Sigmoid colon (tissue), 7 donors: ENCODE measurements at places on chromosomes 5 and 9. TPM values are rescaled to one million over a fixed set of nuclear protein-coding genes. Genes with fewer than 3 reads are reported as not detected.

DNA sequence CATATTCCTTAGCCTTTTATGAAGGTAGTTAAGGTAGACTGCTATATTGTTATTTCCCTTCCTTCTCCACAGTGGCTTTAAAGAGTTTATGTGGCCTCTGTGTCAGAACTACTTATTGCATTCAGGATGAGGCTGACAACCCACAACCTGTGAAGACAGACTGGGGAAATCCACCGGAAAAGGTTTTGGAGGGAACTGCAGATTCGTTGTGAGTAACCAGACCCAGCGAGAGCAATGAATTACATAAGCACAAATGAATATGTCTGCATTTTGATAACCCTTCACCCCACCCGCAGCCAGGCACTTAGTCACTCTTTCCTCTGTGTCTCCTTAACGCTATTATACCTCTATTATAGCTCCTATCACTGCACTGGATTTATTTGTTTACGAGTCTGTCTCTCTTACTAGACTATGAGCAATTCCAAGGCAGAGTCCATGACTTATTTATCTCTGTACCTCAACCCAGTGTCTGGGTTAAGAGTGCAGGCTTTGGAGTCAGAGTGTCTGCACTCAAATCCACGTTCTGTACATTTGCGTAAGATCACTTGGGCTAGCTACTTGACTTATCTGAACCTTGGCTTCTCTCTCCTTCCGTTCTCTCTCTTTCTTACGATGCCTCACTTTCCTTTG, 19.2 kb downstream of the KCTD16 start:
- no peak for DNase-seq

DNA sequence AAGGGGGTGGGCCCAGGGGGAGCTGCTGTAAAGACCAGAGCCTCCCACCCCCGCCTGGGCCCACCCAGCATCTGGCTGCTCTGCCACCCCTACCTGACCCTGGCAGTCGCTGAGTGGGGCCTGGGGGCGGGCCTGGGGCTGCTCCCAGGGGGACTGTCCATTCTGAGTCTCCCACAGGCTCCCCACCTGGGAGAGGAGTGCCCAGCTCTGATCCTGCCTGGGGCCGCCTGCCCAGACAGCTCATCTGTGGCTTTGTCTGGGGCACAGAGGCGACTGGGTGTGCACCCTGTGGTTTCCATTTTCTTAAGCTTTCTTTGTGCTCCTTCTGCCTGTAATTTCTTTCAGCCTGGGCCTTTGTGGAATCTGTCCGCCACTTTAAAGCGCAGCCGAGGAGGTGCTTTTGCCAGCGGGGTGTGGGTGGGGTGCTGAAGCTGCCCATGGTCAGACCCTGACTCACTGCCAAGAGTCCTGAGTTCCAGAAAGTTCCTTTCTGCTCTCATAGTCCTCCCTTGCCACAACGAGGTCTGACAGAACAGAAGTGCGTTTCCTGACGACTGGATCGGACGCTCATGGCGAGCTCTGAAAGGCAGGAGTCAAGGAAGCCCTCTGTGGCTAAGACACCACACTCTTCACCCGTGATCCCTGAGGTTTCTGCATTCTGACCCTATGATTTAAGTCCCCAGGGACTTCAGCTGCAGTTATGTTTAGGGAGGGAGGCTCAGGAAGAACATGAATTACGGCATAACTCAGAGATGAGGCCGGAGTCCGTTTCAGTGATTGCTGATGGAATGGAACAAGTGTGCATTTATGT, 225.0 kb downstream of the FANCC start:
- peak; percentile 72 for DNase-seq

GRCh38 chr5:114839360-114839759, 330.3 kb downstream of the TRIM36 start:
- no peak for DNase-seq

Gene SH3TC2
- 2.3 TPM for total RNA-seq

- DNase-seq, result no peak
These were observed 32.4 kb downstream of the FYB1 start for GRCh38 chr5:39186722-39187539.

GRCh38 chr5:171342362-171343111, 33.5 kb downstream of the TLX3 start:
- no peak for DNase-seq

- DNase-seq, result no peak
These were observed 25.9 kb upstream of the GLDC start for GRCh38 chr9:6671416-6671815.

- DNase-seq, result no peak
These were observed 51.5 kb upstream of the RNU6ATAC start for GRCh38 chr9:134215699-134216448.

Gene ITGA1
- total RNA-seq, result 222 TPM

Gene IDNK
- 3.3 TPM for total RNA-seq

Gene SIMC1
- total RNA-seq, result 6.8 TPM

Gene ZNF300
- 6.1 TPM for total RNA-seq

Gene PFDN1
- total RNA-seq, result 130 TPM

- DNase-seq, result no peak
These were observed 92.9 kb upstream of the GRHPR start for GRCh38 chr9:37329576-37329975.

DNA sequence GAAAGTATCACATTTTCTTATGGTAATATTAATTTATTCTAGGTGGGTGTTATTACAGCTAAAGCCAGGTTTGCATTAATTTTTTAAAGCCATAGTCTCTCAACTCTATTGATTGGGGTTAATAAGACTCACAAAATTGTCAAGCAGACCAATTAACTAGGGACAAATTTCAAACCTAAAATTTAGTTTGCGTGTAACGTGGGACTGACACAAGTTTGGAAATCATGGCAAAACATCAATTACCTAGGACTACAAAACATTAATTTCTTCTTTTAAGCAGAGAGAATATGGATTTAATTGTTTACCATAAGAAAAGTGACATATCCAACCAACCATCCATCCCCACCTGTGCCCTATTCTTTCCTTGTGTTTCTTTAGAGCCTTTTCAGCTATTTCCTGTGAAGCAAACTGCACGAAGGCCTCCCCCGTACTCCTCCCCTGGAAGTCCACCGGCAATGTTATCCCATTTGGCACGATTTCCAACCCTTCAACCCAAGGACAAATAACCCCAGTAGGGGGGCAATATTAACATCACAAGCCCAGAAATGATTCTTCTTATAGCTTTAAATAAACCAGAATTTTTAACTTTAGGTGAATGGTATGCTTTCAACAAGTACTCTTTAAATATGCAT, 4.4 kb downstream of the HNRNPH1 start:
- peak; percentile 29 for DNase-seq

DNA sequence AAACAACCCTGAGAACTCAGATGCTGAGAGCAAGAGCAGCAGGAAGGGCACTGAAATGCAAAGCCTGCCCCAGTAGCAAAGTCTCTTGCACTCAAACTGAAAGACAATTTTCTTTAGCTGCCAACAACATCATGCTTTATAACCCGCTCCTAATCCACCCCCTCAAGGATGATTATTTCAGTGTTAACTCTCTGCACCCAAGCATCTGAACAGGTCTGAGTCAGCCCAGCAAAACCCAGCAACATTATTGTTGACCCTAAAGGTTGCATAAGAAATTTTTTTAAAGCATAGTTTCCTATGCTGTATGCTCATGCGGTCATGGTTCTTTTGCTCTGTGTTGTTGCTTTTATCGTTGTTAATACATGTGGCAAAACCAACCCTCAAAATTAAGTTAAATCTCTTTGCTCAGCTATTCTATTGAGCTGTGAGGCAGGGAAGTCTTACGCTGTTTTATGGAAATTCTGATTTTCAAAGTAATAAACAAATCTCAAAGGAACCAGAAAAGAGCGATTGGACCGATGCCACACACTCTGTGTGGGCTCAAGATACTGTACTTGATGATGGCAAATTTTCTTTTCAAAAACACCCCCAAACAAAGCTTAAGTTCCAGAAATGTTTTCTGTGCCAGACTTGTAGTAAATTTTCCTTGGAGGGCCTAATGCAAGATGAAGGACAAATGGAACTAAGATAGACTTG, 440.6 kb upstream of the MPDZ start:
- no peak for DNase-seq

DNA sequence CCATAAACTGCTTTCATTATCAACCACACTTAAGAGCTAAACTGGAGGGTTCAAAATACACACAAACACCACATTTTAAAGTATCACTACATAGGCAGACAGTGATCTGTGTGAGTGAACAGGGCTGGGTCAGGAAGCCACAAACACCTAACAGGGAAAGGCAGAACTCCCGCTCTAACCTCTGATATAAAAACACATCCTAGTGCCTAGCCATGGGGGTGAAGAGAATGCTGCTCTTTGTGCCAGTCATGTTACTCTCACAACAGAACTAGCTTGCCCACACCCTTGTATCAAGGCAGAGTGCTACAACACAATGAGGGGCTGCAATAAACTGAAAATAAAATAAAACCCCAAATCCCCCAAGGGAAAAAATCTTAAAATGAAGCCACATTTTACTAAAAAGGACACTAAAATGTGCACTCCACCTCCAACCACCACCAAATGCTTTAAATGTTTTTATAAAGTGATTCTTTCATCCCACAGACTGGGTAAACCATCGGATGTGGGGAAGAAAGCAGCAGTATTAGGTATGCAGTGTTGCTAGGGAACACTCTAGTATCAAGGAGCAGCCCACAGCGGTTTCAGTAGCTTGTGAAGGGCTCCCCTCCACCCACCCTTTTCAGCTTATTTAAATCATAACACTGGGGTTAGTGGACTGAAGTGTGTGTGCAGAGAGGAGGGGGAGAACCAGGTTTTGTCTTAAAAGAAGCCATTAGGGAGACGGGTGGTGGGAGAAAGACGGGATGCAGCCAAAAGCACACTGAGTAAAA, 64.5 kb downstream of the TMEM161B start:
- no peak for DNase-seq

Gene LSM11
- total RNA-seq, result 12.1 TPM

- DNase-seq, result peak; percentile 61
These were observed 36.4 kb upstream of the ADAMTSL1 start for GRCh38 chr9:18437315-18438201.

GRCh38 chr9:85055506-85056202, 386.1 kb downstream of the NTRK2 start:
- DNase-seq, result no peak
